ENCODE measurements at places on chromosomes 7 and 10. TPM values are rescaled to one million over a fixed set of nuclear protein-coding genes. Genes with fewer than 3 reads are reported as not detected.

GRCh38 chr10:124196659-124197058, 103.3 kb upstream of the CHST15 start:
- no peak for DNase-seq

- DNase-seq, result no peak
Observed at GRCh38 chr10:91287912-91288311, 67.4 kb downstream of the PCGF5 start.

DNA sequence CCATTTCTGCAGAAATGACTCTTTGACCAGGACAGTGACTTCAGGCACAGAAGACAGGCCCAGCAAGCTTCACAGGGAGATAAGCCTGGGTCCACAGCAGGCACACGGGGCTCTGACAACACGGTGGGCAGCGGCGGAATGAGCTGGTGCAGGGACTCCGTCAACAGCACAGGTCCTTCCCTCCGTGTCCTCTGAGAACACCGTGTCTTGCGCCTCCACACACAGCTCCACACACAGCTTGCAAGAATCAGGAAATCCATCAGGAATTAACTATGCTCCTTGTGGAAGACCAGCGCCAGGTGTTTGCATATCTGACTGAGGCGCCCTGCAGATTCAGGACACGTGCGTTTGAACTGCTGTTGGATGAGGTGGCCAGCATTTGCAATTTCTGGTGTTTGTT, 39.6 kb downstream of the TCERG1L start:
- no peak for DNase-seq

- DNase-seq, result no peak
Observed at GRCh38 chr7:31437250-31437865, 76.5 kb upstream of the ITPRID1 start.

The TRUB1 gene
- 32.8 TPM for polyA plus RNA-seq
